Activated T-helper 1 cell treated with anti-CD3 and anti-CD28 coated beads, Interleukin-12 subunit alpha, Interleukin-12 subunit beta, Interleukin-2, Interleukin-4 antibody, amounts not matched to agents 30 ng/mL and 10 ng/mL and 1 ng/mL, durations not matched to agents 14 hours and 24 hours and 36 hours (primary cell): ENCODE measurements at places on chromosomes 7 and 10. TPM values are rescaled to one million over a fixed set of nuclear protein-coding genes. Genes with fewer than 3 reads are reported as not detected.

DNA sequence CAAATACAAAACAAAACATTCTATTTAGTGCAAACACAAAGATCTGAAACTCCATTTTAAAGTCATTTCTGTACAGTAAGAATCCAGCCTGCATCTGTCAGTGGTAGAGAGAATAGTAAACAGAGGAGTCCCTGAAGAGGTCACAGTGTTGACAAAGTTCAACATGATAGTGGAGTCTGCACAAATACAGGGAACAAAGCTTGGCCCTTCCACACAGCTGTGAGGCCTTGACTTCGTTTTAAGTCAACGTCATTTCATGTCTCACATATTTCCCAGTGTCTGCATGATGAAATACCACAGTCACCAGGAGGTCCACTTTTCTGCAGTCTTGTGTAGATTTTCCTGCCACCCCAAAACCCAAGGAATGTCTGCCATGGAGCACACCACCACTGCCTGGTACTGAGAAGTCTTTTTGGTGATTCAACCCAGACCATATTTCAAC is 33.0 kb downstream of the CYP26A1 start:
- DNase-seq, result no peak

GRCh38 chr10:85645926-85646711 is 720.5 kb downstream of the GRID1 start:
- DNase-seq, result no peak

- no peak for DNase-seq
Measured at GRCh38 chr7:86600506-86601290, 43.0 kb upstream of the GRM3 start.

DNA sequence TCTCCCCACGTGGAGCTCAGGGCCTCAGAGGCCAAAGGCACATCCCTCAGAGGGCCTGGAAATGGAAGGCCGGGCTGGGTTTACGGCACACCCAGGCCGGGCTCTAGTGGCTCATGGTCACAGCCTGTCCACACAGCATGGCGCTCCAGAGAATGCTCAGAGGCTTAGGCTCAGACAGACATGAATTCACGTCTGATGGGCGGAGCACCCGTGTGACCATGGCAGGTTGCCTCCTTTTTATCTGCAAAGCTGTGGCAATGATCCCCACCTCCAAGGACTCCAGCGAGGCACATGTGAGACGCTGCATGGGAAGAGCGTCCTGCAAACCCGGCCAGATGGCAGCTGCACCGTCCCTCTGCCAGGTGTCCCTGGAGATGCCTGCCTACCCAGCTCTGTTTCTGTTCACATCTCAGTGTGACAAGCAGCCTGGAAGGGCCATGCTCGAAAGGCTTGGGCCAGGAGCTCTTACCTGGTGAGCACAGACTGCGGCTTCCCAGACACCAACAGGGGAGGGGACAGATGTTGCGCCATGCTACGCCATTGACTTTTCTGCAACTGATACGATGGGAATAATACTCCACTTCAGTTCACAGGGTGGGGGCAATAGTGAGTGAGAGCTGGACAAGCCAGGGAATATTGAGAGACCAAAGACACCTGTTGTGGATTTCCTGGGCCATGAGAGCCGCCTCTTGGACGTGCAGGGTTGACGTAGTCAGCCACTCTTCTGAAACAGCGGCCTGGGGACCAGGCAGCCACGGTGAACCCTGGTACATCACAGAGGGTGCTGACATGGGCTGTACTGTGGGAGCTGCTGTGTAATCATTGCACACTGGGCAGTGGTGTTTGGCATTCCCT is 34.4 kb upstream of the FAM20C start:
- DNase-seq, result no peak

- DNase-seq, result no peak
Measured at GRCh38 chr7:130957137-130957513, 223.1 kb upstream of the KLF14 start.

NRP1 gene
- total RNA-seq, result 1.2 and 1.7 TPM in 2 replicates

CLDN15 gene
- 19.0 and 19.5 TPM in 2 replicates for total RNA-seq
